BE2C (cell line): ENCODE measurements at places on chromosomes 3 and 15.

DNA sequence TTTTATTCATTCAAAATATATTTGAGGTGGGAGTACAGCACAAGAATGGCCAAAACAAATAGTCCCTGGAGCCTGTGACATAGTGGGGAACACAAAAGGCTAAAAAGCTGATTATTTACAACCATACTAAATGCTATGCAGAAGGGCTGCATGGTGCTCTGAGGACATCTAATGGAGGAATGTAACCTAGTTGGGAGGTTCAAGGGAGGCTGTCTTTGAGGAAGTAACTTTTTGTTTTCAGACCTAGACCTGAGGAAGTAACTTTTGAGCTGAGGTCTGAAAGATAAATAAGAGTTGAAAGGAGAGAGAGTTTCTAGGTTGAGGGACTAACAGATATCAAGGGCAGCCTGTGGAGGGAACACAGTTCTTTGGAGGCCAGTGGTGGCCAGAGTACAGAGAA is 34.8 kb upstream of the RASA2 start:
- DNase-seq = peak; percentile 33

DNA sequence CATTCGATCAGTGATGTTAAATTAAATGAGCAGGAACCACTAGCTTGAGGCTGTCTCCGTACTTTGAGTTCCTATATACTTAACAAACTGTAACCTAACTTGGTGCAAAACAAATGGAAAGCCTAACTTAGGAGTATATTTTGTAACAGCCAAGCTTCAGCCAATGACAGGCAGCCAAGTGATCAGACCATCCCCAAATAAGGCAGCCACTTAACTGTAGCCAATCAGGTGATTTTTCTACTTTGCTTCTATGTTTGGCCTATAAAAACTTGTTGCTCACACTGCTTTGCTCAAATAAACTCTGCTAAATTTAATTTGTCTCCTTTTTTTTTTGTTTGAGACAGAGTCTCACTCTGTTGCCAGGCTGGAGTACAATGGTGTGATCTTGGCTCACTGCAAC is 19.3 kb upstream of the ZNF770 start:
- no peak for DNase-seq

- DNase-seq = no peak
Observed at GRCh38 chr3:11452885-11453847, 181.0 kb downstream of the ATG7 start.

GRCh38 chr15:37594417-37594816 is 340.0 kb upstream of the TMCO5A start:
- no peak for DNase-seq

DNA sequence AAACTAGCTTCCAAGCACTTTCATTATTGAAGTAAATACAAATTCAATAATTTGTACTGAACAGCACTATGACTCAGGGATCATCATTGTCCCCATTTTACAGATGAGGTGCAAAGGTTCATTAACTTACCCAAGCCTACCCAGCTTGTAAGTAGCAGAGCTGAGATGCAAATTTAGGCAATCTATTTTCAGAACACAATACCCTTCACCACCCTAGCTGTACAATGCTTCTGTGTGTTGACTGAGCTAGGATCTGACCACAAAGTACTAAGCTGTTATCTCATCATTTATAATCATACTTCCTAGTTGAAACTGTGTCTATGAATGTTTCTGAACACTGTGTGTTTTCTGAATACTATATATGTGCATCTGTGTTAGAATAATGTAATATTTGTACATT is 3.2 kb upstream of the ILDR1 start:
- DNase-seq = no peak

DNA sequence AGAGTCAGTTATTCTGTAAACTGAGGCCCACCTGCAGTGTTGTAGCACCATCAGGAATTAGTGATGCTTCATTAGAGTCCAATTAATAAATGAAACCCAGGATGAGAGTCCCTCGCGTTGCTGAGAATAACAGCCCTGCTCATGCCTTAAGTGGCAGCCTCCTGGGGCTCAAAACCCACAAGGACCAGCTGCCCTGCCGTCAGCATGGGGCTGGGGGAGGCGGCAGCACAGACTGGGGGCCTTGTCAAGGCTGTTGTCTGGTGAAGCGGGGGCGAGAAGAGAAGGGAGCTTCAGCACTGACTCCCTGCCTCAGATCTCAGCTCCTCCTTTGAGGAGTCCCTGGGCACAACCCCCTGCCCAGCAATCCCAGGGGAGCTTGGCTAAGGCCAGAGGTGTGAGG is 21.0 kb downstream of the CCDC33 start:
- DNase-seq = no peak

DNA sequence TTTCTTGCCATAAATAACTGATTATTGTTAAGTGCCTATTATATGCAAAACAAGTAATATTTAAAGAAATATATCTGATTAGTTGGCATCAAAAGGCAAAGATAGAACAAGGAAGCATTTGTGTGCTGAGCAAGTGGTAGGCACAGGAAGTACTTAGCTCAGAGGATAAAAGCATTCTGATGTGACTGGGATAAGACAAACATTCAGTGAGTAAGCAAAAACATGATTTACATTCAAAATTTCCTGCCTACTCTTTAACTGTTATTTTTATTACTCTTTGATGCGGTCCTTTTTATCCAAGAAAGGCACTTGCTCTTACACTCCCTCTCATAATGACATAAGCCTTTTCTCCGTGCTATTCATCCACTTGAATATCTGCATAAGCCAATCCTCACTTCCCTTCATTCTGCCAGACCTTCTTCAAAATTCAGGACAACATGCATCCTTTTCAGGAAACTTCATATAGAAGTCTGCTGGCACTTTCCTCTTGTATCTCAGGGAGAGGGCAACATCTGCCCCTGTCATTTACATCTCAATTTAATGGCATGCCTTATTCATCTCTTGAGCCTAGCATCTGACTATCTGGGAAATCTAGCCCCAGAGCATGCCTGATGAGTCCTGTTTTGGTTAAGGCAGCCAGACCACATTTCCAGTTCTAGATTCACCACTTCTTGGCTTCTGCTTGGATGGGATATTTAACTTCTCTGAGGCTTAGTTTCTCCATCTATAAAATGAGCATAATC is 478.2 kb upstream of the ROBO2 start:
- no peak for DNase-seq

GRCh38 chr3:150232992-150233451 is 175.1 kb upstream of the TSC22D2 start:
- DNase-seq = peak; percentile 31

GRCh38 chr3:59518283-59519055 is 468.6 kb upstream of the CFAP20DC start:
- no peak for DNase-seq

- no peak for DNase-seq
Observed at GRCh38 chr15:43799945-43800285, at the start of gene SERINC4. Gene SERINC4 (minus strand): TSS chr15:43800220. CDS start chr15:43799986, 234 bp downstream.

- DNase-seq = no peak
Observed at GRCh38 chr15:64559243-64559642, 98.9 kb downstream of the ZNF609 start.

DNA sequence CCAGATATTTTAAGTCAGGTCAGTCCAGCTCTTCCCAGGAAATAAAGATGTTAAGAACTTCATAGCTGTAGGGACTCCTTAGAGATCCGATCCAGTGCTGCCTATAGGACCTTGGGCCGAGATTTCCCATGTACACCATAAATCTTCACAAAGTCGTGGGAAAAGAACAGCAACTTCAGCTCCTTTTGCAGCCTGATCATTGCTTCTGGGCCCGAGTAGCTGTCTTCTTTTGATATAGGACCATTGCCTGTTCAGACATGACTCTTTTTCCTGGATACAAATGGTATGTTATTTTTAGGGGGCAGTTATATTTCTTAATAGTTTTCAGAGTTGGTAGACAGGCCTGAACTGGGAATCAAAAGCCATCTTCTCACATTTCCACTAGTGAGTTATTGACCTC is 20.5 kb downstream of the IL1RAP start:
- DNase-seq = no peak

GRCh38 chr3:100090669-100091005 is 23.7 kb downstream of the FILIP1L start:
- no peak for DNase-seq

DNA sequence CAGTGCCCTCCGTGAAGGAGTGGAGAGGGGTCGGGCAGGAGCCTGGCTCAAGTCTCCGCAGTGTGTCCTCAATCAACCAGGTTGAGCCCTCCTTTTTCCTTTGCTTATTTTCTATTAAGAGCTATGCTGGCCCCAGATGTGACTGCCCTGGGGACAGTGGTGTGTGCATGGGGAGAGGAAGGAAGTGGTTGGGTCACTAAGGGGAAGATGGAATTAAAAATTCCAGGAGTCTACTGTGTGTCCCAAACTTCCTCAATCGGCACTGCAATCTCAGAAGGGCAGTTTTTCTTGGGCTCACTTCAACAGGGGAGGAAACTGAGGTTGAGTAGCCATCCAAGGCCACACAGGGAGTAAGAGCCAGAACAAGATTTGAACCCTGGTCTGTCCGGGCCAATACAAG is 13.7 kb upstream of the GRIP2 start:
- no peak for DNase-seq

GRCh38 chr3:98171071-98171470 is 4.6 kb downstream of the OR5H15 start:
- DNase-seq = no peak

GRCh38 chr3:68988740-68989139 is 24.7 kb downstream of the EOGT start:
- DNase-seq = no peak

DNA sequence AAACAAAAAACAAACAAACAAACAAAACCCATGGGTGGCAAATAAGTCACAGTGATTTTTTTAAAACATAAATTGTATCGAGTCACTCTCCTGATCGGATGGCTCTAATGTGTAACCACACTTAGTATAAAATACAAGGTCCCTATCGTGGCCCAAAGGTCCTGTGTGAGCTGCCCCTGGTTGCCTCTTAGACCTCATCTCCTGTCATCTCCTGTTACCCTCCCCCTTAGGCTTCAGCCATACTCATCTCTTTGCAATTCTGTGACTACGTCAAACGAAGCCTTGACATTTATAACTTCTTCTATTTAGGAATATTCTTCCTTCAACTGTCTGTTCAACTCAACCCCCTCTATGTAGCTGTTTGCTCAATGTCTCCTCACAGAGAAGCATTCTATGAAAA is 43.9 kb upstream of the TTBK2 start:
- DNase-seq = no peak

DNA sequence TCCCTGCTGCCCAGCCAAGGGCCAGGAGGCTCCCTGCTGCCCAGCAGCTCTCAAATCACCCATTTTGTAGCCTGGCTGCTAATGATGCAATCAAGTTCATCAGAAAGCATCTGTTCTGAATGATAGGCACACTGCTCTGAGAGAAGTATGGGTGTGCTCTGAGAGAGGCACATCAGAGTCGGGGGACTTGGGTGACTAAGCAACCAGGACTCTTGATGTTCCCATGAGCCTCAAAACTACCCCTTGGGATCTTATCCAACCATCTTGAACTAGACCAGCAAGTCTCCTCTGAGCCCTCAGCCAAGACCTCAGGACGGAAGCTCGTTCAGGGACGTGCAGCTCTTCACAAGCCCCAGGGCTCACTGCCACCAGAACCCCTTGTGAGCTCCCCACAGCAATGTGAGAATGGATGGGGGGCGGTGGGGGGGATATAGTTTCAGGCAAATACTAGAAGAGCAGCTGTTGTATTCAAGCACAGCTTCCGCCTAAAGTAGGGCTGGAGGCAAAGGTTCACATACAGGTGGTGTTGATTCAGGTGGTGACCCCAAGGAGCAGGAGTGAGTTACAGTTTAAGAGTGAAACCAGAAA is 52.2 kb upstream of the HES1 start:
- DNase-seq = no peak

GRCh38 chr3:101020351-101021015 is 27.3 kb upstream of the ABI3BP start:
- no peak for DNase-seq

DNA sequence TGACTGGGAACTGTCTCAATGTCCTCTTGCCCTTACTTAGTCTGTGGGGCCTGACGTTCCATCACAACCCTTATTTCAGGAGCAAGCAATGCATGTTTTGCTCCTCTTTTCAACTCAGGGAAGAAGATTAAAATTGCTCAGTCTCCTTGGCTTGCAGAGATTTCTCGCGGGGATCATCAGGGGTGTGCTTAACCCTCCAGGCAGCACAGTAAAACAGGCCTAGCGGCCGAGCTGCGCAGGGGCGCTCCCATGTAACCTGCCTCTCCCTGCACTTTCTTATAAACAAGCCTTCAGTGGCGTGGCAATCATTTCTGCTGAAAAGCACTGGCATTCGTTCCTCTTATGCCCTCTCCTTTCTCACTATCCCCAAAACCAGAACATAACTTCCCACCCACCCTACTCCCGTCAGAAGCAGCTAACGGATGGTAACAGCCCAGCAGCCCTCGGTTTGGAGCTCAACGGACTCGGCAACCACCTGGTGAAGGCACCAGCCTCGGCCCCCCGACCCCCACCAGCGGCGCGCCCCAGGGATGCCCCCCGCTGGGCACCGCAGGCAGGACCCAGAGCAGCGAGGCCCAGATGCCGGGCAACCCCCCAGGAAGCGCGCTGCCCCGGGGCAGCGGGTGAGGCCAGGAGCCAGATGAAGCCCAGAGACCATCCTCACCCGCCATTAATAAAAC is 1.1 kb downstream of the MCF2L2 start:
- DNase-seq = peak; percentile 14

- no peak for DNase-seq
Observed at GRCh38 chr15:101523560-101523940, 34.0 kb upstream of the PCSK6 start.

DNA sequence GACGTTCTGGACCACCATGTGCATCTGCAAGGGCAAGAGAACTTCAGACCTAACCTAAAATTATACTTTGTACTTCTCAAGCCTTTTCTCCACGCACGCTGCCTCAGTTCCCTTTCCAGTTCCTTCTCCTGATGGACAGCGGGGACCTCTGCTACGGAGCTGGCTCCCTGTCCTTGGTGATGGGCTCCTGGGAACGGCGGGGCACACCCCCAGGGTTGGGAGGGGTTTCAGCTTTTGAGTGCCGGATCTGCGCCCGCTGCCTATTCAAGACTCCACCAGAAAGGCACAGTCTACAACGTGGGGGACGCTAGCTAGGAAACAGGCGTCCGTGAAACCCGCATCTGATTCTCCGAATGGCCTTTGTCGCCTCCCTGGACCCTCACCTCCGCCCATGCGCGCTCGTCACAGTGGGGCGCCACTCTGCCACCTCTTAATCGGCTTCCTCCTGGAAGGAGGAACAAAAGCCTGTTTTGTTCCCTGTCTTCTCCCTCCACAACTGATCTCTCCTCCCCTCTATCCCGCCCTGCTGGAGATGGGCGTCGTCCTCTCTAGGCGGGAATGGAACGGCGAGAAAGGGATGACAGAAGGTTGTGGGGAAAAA is 2.2 kb downstream of the GPR149 start:
- DNase-seq = no peak

- DNase-seq = no peak
Observed at GRCh38 chr3:117480972-117481371, 771.4 kb downstream of the TUSC7 start.

- no peak for DNase-seq
Observed at GRCh38 chr3:41920406-41920965, 41.4 kb downstream of the ULK4 start.

DNA sequence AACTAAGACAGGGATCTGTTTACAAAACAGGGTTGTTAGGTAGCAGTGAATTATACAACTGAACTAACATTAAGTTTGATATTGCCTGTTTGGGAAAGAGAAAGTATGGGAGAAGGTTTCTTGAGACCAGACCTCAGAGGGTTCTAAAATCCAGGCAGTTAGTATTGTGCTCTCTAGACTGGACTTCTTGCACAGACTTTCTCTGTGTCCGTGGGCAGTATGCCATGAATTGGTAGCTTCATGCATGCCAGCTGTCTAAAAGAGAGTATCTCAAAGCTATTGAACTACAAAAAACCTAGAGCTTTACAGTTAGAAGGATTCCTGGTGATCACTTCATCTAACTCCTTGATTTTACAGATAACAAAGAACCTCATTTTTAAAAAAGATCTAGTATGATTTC is 12.5 kb downstream of the SAMD7 start:
- no peak for DNase-seq
